Stimulated activated CD4-positive, alpha-beta T cell treated with anti-CD3 and anti-CD28 coated beads, Interleukin-1b, Interleukin-23, amount 100 ng/mL, for 1 hour (primary cell): ENCODE measurements at places on chromosomes 5 and 9.

DNA sequence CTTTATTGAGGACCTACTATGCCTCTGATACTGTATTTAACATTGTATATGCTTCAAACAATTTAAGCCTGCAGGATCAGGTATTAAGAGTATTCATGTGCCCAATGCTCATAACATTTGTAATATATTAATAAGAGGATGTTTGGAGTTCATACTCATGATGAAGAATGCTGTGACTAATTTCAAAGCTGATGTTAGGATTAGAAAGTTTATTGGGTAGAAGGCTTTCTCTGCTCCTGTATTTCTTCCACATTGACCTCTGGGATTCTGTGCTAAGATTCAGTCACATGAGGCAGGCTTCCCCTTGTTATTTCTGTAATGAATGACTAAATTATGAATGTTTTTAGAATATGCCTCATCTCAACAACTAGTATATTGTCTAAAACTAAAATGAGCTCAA, 456.4 kb downstream of the NFIB start:
- DNase-seq = no peak

- no peak for DNase-seq
These were observed 150.6 kb downstream of the PRR16 start for GRCh38 chr5:120614531-120615180.

GRCh38 chr5:171659896-171660295, 125.7 kb upstream of the SMIM23 start:
- DNase-seq = no peak

- DNase-seq = no peak
These were observed 128.0 kb downstream of the SYK start for GRCh38 chr9:90929626-90930025.

- no peak for DNase-seq
These were observed 297.3 kb upstream of the RIOK2 start for GRCh38 chr5:97480313-97480712.

GRCh38 chr9:124657516-124657915, 113.6 kb downstream of the NR6A1 start:
- DNase-seq = no peak

GRCh38 chr5:146345240-146345577, 6.6 kb downstream of the POU4F3 start:
- no peak for DNase-seq

DNA sequence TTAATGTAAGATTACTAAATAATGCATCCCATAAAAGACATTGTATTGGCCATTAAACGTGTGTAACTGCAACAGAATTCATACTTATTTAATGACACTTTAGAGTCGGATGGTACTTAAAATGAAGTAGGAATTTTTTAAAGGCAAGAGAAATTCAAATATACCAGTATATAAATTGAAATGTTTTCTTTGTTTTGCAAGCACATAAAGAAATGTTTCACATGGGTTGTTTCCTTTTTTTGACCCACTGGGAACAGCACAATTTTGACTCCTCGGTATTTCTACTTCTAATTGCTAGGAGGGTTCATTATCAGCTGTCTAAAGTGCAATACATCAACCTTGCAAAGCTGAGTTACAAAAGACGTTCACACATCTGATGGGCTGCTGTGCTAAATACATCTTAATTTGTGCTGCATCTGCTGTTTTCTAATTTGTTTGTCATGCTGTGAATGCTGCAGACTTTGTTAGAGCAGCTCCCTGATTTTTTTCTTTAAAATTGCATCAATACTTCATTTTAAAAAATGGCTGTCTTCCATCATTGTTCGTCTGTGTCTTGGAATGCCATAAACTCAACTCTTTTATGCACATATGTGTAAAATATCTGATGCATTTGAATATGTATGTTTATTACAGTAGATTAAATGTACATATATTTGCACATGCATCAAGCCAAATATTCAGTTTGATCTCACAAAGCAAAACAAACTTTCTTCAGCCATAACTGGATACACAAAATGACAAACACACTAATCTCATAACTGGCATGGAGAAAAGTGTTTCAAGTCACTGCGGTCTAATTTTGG, 454.0 kb upstream of the GRAMD2B start:
- DNase-seq = no peak

- no peak for DNase-seq
These were observed 17.2 kb upstream of the HK3 start for GRCh38 chr5:176916337-176916736.

DNA sequence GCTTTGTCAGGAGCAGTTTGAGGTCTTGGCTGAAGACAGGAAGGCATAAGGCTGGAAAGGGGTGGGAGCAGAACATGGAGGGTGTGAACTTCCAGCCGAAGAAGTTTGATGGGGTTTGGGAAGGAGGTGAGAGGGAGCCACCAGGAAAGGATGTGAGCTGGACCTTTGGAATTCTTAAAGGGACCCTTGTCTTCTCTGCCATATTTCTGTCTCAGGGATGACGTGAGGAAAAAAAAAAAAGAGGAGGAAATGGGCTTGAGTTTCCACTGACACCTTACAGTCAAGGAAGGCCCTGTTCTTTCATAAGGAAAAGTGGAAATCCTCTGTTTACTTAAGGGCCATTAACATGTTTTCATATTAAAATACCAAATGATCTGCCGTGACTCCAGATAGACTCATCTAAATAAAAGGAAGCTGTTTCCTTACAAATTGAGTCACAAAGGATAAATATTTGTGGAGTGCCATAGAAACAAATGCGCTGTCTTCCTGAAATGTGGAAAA, 132.1 kb downstream of the PALM2AKAP2 start:
- DNase-seq = no peak

GRCh38 chr5:112854651-112855050, 6.4 kb upstream of the SRP19 start:
- DNase-seq = no peak

DNA sequence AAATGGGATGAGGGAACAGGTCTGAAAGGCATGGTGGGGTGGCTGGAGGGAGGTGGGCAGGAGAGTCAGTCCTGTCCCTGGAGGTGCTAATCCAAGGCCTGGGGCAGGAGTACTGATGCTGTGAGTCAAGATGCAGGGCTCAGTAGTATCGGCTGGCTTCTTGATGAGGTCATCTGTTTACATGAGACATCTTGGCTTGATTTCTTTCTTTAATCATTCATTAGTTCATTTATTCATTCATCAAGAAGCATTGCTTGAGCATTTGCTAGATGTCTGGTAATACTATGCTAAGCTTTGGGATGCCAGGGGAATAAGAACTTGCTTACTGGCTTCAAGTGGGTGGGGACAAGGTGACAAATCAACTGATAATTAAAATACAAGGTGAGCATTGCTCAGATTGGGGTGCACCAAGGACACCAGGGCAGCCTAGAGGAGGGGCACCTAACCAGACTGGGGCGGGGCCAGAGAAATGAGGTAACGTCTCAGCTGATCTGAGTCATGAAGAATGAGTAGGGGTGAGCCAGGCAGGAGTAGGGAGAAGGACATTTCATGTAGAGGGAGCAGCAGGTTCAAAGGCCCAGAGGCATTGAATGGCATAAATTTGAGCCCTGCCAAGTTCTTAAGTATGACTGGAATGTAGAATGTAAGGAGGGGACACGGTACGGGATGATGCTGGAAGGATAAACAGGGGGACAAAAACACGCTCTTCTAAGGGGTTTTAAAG, 88.8 kb downstream of the EGFLAM start:
- no peak for DNase-seq

- DNase-seq = no peak
These were observed 66.5 kb downstream of the JMY start for GRCh38 chr5:79302454-79302853.

DNA sequence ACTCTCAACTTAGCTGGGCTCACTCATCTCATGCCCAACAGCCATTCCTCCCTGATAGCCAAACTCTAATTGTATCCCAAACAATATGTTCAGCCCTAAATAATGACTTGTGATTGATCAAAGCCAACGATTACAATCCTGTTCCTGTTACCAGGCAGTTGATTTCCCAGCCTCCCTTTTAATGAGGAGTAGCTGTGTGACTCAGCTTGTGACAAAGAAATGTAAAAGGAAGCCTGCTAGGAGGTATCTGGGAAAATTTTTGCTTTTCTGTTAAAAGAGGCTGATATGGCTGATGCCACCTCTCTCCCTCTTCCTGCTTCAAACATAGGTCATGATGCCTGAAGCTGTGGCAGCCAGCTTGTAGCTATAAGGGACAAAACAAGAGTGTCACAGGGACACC, 19.6 kb upstream of the ENC1 start:
- DNase-seq = no peak

DNA sequence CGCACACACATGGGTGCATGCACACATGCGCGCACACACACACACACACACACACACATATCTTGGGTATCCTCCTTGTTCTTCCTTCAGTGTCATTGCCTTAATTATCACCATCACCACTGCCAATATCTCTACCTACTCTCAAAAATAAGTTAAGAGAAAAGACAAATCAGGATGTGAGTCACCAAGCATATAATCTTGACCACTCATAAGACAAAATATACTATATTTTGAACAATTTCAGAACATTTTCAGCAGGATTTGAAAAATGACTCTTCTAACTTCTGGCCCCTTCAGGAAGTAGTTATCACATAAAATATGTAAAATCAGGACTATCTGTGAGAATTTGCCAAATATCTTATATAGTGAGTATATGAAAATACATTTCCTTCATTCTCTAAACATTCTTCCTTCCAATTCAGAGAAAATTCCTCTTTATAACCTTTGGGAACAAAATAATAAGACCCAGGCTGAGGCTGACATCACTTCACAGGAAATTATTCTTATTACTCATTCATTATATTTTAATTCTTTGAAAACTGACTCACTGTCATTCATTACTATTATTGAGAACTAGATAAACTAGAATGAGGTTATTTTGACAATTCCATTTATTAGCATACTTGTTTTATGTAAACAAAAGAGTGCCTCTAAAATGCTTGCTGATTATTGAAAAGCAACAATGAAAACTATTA, 772.0 kb upstream of the ACO1 start:
- DNase-seq = no peak

GRCh38 chr5:125409861-125410536, 663.6 kb upstream of the ZNF608 start:
- DNase-seq = no peak

DNA sequence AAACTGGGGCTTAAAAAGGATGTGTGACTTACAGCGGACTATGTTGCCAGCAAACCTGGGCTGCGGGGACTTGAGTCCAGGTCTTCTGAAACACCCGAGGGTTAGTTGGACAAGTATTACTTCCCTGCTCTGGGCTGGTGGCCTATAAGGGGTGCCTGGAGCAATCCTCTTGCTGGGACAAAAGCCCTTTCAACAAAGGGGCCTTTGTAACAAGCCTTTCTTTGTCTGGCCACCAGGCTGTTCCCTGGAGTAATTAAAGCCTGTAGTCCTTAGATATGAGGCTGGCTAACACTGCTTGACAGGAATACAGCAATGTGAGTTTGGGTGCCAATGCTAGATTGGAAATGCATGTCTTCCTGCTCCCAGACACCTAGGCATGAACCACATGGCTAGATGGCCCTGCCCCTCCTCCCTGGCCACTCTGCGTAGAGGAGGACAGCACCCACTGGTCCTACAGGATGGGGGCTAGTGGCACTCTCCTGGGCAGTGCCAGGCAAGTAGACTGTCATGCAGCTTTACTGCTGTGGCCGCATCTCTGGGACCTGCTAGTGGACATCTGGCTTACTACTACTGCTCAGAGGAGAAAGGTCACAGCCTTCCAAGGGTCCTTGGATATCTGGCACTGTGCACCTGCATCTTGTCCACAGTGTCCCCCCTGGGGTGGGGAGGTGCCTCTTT, 343.1 kb downstream of the ZSWIM6 start:
- no peak for DNase-seq

- DNase-seq = no peak
These were observed 1.0 kb downstream of the RIOK2 start for GRCh38 chr5:97181856-97182545.

DNA sequence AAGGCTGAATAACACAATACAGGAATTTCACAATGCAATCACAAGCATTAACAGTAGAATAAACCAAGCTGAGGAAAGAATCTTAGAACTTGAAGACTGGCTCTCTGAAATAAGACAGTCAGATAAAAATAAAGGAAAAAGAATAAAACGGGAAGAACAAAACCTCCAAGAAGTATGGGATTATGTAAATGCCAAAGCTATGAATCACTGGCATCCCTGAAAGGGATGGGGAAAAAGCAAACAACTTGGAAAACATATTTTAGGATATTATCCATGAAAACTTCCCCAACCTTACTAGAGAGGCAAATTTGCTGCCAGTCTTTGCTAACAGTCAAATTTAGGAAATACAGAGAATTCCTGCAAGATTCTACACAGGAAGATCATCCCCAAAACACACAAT, 157.9 kb downstream of the ALDH1A1 start:
- DNase-seq = no peak

- no peak for DNase-seq
These were observed 134.5 kb downstream of the FANCC start for GRCh38 chr9:95182854-95183563.

GRCh38 chr9:129685933-129686259, 20.4 kb downstream of the PRRX2 start:
- DNase-seq = no peak

GRCh38 chr5:3904584-3904983, 309.0 kb downstream of the IRX1 start:
- DNase-seq = no peak

DNA sequence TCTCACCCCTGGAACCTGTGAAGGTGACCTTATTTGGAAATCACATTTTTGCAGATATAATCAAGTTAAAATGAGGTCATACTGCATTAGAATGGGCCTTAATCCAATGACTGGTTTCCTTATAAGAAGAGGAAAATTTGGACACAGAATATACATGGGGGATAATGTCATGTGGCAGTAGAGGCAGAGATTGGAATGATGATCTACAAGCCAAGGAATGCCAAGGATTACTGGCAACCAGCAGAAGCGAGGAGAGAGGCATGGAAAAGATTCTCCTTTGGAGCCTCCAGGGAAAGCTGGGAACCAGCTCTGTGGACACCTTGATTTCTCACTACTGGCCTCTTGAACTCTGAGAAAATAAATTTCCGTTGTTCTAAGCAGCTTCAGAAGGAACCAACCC, 20.2 kb upstream of the CEP78 start:
- DNase-seq = no peak

- no peak for DNase-seq
These were observed 30.4 kb downstream of the TBC1D2 start for GRCh38 chr9:98225015-98225442.

GRCh38 chr9:96491079-96491879, 41.3 kb downstream of the HABP4 start:
- no peak for DNase-seq

GRCh38 chr5:151123897-151124751, 33.5 kb downstream of the ANXA6 start:
- DNase-seq = no peak

- no peak for DNase-seq
These were observed 21.4 kb downstream of the CMBL start for GRCh38 chr5:10286162-10286861.

GRCh38 chr5:93359296-93359959, 221.6 kb downstream of the NR2F1-AS1 start:
- DNase-seq = no peak

- DNase-seq = no peak
These were observed 14.4 kb downstream of the BRD3 start for GRCh38 chr9:134053401-134053871.
